ENCODE measurements at places on chromosomes 16 and 17.

GRCh38 chr17:6084311-6085161, 14.4 kb downstream of the WSCD1 start:
- no peak for DNase-seq

DNA sequence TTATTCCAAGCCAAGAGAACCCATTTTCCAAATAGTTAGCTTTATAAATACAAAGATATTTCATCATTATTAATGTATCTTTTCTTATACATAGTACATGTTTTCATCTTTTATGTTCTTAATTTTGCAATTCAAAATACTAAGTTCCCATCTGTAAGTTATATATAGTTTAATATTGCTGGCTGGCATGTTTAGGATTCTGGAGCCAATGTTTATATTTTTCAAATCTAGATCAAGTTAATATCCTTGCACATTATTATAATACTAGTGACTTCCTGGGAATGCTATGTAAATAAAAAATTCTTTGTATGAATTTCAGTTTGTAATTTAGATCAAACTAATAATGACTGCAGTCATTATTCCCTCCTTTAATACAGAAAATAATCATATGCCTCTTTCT, 189.7 kb downstream of the CNTNAP4 start:
- no peak for DNase-seq

- DNase-seq: no peak
Measured at GRCh38 chr16:48194828-48195556, 39.2 kb upstream of the ABCC12 start.

GRCh38 chr17:40680998-40681397, 16.0 kb upstream of the KRT222 start:
- DNase-seq: no peak
